ENCODE measurements at places on chromosomes 7 and 10. TPM values are rescaled to one million over a fixed set of nuclear protein-coding genes. Genes with fewer than 3 reads are reported as not detected.

GRCh38 chr10:21095494-21096055 lies 198.5 kb upstream of the NEBL start:
- DNase-seq, result no peak

- DNase-seq, result no peak
These were observed 123.3 kb downstream of the PTPN20 start for GRCh38 chr10:47034441-47035051.

DNA sequence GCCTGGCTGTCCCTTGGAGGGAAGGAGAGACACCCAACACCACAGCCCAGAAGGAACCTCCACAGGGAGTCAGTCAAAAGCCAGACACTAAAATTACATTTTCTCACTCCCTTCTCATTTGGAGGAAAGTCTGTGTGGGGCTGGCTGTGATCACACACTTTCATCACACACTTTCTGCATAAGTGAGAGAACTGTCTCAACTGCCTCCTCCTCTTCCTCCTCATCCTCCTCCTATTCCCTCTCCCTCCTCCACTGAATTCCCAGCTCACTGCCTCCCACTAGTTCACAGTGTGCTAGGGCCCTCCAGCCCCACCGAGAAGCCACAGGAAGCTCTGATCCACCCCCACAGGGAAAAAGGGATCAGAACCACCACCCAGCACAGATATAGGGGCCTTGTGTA lies 91.6 kb downstream of the KCNMA1 start:
- DNase-seq, result no peak

DNA sequence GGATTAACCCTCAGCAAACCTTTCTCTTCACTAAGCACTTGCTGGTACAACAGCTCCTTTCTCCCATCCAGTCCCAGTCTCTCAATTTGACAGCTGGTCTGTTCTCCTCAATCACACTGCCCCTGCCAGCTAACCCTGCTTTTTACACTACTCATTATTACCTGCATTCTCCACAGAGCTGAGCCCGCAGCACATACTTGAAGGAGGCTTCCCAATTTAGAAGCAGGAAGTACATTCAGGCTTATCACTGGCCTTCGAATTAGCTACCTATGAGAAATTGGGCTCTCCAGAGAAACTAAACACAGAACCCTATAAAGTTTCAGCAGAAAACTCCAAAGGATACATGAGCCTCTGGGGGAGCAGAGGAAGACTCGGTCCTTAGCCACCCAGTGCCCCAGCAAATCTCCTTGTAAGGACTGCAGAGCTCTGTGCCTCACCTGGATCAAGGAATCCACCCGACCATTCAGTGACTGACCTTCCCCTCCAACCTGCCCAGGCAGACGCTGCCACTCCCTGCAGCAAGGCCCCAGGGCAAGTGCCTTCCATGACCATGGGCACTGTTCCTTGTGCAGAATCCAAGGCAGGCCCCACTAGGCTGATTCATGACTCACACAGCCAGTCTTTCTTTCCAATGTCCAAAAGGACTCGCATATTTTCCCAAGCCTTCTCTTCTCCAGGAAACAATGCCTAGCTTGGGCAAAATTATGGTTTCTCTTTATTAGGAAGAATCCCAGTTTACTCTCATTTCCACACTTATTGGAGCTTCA lies 68.0 kb downstream of the VOPP1 start:
- DNase-seq, result no peak

- DNase-seq, result no peak
These were observed 132.7 kb downstream of the ELAPOR2 start for GRCh38 chr7:86926732-86927131.

GRCh38 chr7:107069457-107069856 lies 25.0 kb downstream of the PRKAR2B start:
- DNase-seq, result no peak

GRCh38 chr7:56199639-56200038 lies 83.4 kb upstream of the NUPR2 start:
- no peak for DNase-seq

GRCh38 chr7:15889507-15889906 lies 203.0 kb upstream of the MEOX2 start:
- no peak for DNase-seq

- no peak for DNase-seq
These were observed 166.5 kb upstream of the VIPR2 start for GRCh38 chr7:159311172-159311494.

DNA sequence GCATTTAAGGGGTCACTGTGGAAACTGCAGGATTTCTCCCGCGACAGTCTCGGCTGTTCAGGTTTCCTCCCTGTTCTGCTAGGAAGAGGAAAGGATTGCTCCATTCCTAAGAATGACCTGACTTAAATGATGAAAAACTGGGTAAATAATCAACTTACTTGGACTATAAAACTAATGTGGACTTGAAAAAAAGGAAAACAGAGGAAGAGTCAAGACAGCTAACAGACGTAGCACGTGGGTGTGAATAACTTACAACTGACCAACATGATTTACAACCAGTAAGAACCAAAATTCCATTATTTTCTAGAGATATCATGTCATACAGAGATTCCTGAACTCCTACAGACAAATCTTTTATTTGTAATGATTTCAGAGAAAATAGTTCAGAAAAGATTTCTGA lies 93.8 kb downstream of the ADAM12 start:
- no peak for DNase-seq

DNA sequence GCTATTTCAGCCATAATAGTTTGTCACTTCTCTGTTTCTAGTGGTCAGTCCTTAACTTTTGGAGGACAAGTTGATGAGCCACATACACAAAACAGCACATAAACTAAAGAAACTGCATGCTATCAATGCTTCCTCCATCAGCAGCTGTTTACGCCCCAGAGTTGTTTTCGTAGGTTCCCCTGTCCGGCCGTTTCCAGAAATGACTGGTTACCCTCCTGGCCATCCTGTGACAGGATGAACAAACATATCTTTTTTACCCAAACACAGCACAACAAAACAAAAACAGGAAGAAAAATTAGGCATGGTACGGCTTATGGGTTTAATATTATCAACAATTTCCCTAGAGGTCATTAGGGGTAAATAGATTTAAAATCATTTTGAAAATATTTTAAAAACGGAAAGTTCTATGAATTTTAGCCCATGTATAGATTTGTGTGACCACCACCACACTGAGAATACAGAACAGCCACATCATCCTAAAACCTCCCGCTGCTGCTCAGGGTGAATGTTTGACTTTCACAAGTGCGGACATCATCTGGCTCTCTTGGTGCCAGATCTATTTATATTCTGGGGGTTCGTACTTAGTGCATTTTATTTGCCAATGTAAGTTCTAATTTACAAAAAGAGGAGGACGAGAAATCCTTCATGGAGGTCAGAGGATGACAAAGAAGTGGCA lies 74.8 kb downstream of the HIPK2 start:
- DNase-seq, result no peak

GRCh38 chr10:92699518-92700381 lies 10.0 kb downstream of the HHEX start:
- DNase-seq, result no peak

GRCh38 chr10:124217906-124218804 lies 124.8 kb upstream of the CHST15 start:
- no peak for DNase-seq

DNA sequence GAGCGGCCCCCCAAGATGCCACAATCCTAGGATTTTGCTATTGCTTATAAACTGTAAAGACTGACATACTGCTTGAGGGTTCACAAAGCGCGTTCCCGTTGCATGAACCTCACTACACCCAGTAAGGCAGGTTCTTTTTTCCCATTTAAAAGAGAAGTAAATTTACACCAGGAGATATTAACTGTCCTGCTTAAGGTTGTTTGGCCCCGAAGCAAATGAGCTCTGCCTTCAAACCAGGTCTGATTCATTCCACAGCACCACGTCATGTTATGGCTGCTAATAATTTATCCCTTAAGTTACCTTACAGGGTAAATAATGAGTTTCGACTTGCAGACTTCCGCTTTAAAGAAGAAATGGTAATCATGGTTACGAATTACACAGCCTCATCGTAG lies 559 bp upstream of the FKBP14 start:
- DNase-seq, result peak; percentile 36

DNA sequence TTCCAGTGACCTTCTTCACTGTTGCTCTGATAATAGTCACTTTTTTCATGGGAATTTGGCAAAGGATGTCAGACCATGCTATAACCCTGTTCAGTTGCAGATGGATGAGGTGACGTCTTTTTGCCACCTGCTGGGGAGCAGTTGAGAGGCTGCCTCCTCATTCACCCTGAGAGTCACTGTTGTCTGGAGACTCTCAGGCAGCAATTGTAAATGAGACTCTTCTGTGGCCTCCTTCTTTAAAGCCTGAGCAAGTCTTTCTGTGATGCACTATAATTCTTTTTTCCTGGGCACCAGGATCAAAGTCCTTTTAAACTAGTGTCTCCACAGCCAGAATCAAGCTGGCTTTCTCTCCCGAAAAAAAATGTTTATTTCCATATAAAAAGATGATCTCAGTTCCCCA lies 345.1 kb downstream of the ARL4A start:
- DNase-seq, result no peak

GRCh38 chr7:40859965-40860543 lies 725.2 kb downstream of the SUGCT start:
- DNase-seq, result no peak

- DNase-seq, result no peak
These were observed 12.9 kb downstream of the INPP5A start for GRCh38 chr10:132550366-132551092.

DNA sequence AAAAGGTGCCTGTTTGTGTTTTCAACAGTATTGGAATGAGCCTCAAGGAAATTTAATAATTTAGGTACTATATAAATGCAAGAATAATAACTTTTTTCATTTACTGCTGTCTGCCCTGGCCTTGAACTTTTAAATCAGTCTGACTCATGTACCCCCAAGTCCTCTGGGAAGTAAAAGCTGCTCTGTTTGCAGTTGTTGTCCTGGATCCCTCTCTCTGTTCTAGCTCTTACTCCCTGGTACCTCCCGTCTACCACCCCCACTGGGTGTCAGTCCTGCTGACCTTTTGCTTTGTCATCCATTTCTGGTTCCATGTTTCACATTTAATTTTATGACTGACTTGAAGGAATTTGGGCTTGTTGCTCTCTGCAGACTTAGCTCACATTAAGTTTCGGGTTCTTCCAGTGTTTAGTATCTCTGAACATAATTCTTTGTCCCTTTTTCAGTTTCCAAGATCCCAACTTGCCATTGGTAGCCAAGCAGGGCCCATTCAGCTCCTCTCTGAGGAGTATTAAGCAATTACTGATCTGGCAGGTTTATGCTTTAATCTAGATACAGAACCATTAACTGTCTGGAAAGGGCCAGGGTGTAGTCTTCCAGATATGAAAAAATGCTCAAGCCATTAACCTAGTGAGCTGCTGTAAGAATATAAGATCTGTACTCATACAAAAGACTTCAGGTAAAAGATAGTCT lies 208.7 kb upstream of the FAM3C start:
- no peak for DNase-seq

DNA sequence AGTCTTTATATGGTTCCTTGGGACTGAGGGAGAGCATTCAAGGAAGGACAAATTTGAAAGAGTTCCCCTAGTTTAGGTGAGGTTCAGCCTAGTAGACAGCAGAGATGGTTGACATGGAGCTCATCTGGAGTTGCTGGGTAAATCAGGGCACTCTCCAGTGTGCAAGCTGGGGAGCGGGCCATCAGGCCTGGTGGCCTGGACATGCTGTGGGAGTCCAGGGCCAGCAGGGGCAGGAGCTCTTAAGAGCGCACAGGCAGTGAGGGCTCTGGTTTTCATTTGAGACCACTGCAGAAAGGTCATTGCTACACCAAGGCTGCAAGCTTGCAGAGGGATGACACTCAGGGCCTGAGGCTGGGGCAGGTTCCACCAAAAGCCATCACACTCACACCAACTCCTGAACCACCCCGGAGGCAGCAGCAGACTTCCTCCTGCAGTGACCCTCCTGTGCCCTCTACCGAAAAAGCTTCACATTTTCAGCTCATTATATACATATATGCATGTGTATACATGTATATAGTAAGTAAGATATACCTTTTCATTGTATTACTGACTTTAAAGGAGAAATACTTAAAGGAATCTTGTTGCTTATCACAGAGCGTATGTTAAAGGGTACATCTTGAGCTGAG lies 39.5 kb downstream of the STEAP1B start:
- DNase-seq, result no peak

GRCh38 chr10:75428434-75429158 lies 2.8 kb upstream of the LRMDA start:
- no peak for DNase-seq

GRCh38 chr7:129343099-129343700 lies 91.0 kb upstream of the STRIP2 start:
- peak; percentile 44 for DNase-seq

DNA sequence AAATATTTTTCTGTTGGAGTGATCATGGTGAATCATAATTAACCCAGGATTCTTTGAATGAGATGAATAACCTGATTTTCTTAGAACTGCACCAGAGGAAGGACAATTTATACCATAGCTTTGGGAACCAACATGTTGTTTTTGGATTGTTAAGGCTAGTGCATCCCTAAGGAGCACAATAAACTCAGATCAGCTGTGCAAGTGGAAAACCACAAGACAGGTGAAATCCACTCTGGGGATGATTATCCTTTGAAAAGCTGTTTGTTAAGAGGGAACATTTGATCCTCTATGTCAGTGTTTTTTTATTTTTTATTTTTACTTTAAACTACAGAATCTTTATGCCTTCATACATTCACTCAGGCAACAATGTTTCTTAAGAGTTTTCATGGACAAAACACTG lies 232.1 kb upstream of the PCLO start:
- DNase-seq, result no peak

DNA sequence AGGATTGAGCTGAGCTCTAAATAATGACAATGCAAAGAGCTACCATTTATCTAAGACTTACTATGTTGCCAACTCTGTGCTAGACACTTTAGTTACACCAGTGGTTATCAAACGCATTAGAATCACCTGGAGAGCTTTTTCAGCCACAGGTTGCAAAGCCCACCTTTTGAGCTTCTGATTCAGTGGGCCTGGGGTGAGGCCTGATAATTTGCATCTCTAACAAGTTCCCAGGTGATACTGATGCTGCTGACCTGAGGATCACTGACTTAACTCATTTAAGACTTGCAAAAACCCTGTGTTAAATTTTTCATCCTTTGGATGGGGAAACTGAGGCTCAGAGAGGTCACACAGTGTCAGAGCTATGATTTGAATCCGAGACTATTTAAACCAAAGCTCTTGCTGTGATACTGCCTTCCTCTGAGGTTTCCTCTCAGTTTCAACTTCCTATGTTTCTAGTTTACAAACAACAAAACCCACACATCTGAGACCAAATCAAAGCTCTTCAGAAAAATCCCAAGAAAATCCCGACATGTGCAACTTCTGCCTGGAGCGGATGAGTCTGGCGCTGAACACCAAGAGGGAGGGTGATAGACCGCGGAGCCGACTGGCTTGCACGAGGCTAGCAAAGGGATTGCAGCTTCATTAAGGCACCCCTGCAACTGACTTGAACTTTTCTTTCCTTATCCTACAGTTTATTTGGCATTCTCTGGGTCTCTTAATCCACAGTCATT lies 124.9 kb downstream of the CYP26A1 start:
- DNase-seq, result peak; percentile 42

CYP26A1 gene
- polyA plus RNA-seq, result not detected

ZNF503 gene
- polyA plus RNA-seq, result 93.0 TPM

THAP5 gene
- 28.6 TPM for polyA plus RNA-seq

KNDC1 gene
- polyA plus RNA-seq, result 10.3 TPM

SPDYE8 gene
- polyA plus RNA-seq, result 1.0 TPM

GOLGA7B gene
- polyA plus RNA-seq, result 0.48 TPM

PAPOLB gene
- polyA plus RNA-seq, result 0.06 TPM

CDC14C gene
- polyA plus RNA-seq, result not detected

SFTPA1 gene
- not detected for polyA plus RNA-seq

ZPBP gene
- polyA plus RNA-seq, result 0.73 TPM

MEOX2 gene
- polyA plus RNA-seq, result 0.78 TPM

SORCS1 gene
- polyA plus RNA-seq, result 14.5 TPM

IFIT2 gene
- 7.1 TPM for polyA plus RNA-seq

Measured in renal pelvis (tissue), 12 donors.